ENCODE measurements at places on chromosomes 13 and 19.

DNA sequence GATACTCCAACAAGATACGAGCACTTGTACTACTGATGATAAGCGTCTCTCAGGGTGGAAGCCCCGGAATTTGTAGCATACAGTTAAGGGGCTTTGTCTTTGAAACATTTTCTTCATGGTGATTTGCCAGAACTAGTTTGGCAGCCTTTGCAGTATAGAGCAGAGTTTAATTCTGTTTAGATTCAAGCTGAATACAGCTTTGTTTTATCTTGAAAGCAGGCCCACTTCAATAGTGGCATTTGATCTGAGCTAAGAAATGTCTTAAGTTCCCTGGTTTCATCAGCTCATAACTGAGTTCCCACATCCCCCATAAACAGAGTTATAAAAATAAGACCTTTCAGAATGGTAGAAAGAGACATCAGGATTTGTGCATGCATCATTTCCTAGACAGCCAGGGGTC is 125.9 kb downstream of the MIPEP start:
- DNase-seq, result no peak

DNA sequence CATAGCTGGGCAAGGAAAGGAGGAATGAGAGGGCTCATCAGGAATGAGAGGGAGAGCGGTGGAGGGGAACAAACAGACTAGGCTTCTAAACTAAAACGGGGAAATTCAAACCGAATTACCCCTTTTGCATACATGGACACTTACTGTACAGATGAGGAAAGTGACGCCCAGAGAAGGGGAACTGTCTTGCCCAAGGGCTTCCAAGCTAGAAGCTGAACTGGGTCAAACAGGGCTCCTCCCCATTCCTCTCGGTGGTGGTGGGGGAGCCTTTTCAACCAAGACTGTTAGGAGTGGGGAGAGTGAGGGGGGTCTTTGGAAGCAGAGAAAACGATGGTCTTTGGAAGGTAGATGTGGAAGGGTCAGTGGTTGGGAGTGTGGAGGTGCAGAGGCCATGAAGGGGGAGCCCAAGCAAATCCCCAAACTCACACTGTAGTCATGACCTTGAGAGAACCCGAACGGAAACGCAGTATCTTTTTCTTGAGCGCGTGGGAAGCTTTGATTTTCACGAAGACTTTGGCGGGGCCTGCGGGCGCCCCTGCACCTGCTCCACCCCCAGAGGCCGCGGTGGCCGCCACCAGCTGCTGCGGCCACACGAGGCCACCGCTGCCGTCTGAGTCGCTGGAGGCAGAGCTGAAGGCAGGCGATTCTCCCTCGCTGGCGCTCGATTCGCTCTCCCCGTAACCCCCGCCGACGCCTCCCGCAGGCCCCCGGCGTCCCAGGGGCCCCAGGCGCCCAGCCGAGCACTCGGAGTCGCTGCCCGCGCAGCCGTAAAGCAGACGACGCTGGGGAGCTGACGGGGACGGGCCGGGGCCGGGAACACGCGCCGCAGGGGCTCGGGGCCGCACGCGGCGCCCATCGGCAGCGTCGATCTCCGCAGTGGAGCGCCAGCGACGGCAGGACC is 12.3 kb upstream of the GNG8 start:
- no peak for DNase-seq

DNA sequence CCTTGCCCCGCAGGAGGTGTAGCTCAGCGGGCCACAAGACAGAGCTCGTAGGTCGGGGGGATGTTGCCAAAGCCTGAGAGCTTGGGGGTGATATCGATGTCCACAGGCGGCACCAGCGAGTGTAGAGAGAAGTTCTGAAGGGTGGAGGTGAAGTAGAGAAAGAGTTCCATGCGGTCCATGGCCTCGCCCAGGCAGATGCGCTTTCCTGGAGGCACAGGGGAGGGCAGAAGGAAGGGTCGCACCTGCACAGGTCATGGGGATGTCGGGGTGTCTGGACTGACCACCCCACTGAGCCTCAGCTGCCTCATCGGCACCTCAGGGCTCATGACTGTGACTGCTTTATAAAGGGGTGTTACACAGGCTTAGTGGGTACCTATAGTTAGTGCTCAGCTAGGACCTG is 37.8 kb upstream of the CYP2A13 start:
- DNase-seq, result no peak

DNA sequence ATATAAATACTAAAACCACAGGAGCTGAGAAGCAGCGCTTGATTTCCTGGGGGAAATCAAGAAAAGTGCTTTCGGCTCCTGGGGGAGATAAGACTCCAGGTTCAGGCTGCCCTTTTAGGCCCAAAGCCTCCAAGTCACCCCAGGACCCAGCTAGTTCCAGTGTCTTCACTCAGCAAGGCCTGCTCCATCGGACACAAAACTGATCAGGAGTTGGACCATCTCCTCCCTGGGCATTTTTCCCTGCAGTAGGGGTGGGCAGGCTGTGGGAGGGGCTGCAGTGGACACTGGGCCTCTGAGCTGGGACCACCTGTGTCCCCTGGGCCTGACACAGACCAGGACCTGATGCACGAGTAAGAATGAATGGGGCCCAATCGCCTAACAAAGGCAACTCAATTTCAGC is 15.2 kb downstream of the C19orf12 start:
- DNase-seq, result peak; percentile 17

DNA sequence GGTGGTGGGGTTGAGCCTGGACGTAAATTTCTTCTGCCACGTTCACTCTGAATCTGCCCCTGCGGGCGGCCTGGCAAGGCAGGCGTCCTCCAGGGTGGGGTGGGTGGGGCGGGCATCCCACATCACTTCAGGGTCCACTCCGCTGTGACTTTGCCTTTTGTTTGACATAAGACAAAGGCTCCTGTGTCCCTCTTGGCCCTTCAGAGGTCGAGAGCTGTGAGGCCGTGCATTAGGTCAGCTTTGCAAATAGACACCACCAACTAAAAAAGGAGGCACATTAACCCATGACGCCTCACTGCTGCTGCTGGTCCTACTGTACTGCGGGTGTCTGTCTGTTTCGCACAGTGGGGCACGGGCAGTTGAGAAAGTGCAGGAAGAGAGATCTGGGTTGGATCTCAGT is 10.5 kb upstream of the ZNF536 start:
- no peak for DNase-seq

- DNase-seq, result peak; percentile 54
These were observed 4.8 kb downstream of the PNKP start for GRCh38 chr19:49862391-49863253.

DNA sequence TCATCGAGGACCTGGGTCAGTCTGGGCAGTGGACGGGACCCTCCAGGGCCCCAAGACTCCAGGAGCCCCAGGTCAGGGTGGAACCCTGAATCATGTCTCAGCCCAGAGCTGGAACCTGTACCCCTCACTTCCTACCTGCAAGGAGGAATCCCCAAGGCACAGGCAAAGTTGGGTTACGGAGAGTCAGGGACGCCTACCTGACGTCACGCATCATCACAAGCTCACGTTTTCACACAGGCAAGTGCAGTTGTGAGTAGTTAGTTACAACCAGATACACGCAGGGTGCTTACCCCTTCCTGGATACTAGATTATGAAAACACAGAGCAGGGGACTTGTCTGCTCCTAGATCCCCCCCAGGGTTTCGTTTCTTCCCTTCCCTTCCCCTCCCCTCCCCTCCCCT is 1.9 kb downstream of the RETN start:
- no peak for DNase-seq

DNA sequence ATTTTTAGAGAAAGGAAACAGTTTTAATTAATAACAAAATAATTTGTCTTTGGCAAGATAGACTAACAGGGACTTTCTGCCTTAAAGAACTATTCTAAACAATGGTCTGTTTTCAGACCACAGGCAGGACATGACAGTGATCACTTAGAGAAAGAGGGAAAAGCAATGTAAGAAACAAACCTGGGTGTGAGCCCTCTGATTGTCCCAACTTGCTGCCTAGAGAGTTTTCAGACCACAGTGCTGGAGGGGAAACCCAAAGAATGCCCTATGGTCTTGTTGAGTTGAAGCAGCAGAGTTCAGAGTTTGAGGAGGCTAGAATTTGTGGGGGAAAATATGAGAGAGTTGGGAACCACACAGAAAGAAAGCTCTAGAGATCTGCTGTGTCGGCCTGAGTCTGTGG is 38.1 kb downstream of the DGKH start:
- DNase-seq, result no peak

DNA sequence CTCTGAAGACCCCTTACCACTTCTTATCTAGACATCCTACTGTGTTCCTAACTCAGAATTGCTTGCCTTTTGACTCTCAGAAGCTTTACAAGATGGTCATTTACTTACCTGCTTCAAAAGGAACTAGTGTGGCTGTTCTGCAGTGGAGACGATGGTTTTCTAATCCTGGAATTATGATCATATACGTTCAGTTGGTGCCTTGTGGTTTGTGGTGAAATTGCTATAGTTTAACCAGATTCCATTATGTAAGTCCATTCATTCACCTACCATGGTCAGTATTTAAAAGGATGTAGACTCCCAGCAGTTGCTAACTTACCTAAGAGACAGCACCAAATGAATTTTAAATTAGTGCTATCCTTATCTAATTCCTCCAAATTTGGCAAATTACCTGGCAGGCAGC is 210.9 kb downstream of the SHISA2 start:
- no peak for DNase-seq

DNA sequence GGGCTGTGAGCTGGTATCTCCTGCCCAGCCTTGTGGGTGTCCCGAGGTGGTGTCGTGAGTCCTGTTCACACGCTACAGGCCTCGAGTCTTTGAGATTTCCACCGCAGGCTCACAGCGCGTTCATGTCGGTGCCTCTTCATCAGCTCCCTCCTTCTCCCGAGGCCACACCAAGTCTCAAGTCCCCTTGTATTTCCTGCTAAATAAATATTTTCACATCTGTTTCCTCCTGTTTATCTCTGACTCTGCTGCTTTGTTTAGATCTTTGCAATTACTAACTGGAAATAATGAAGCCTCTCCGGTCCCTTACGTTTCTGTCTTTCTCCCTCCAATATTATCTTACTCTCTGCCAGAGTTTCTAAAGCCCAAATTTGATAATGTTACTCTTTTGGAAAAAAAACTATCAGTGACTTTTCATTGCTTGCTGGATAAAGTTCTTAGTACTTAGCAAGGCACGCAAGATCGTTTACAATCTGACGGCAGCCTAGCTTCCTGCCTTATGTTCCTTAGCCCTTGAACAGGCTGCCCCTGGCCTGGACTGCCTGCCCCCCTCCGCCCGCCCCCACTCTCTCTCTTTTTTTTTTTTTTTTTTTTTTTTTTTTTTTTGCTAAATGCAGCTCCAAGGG is 130.5 kb upstream of the RNF113B start:
- no peak for DNase-seq

GRCh38 chr19:10419646-10420443 is 493 bp upstream of the PDE4A start:
- no peak for DNase-seq

DNA sequence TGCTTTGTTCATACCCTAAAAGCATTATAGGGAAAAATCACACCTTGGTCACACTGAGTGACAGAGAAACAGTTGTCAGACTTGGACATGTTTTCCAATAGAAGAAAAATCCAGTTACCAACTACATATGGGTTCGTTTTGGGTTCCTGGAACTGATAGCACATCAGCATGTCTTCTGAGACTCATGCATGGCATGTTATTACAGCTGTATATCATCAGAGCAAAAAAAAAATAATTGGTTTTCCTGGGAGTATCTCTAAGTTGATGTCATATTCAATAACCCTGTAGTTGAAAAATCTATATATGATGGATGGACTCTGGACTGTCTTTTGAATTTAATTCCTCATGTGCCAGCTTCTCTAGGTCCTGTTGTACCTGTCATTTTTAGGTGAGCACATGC is 211.6 kb downstream of the DNAJC15 start:
- DNase-seq, result no peak

DNA sequence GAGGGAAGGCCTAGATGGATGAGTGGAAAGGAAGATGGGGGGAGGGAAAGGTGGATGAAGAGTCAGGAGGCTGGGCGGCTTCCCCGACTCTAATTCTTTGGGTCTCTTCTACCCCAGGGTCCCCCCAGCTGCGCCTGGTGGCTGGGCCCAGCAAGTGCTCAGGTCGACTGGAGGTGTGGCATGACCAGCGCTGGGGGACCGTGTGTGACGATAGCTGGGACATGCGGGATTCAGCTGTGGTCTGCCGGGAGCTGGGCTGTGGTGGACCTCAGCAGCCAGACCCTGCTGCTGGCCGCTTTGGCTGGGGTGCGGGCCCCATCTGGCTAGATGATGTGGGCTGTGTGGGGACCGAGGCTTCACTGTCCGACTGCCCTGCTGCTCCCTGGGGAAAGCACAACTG is 9.5 kb downstream of the SSC5D start:
- no peak for DNase-seq

DNA sequence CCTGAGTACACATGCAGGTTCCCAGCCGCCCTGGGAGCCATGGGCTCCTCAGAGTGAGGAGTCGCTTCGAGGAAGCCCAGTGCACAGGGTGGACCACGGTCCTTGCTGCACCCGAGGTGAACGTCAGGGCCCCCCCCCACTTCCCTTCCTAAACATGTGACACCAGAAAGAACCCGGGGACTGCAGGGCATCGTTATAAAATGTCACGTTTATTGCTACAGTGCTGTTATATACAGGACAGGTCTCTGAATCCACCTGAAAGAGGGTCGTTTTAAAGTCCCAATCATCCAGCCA is 3.8 kb upstream of the UQCR11 start:
- no peak for DNase-seq

- no peak for DNase-seq
These were observed 5.5 kb downstream of the FPR2 start for GRCh38 chr19:51766461-51766860.

GRCh38 chr13:28557725-28558520 is 63.0 kb upstream of the FLT1 start:
- DNase-seq, result no peak

- DNase-seq, result no peak
These were observed 5.3 kb upstream of the PROZ start for GRCh38 chr13:113152984-113153809.

DNA sequence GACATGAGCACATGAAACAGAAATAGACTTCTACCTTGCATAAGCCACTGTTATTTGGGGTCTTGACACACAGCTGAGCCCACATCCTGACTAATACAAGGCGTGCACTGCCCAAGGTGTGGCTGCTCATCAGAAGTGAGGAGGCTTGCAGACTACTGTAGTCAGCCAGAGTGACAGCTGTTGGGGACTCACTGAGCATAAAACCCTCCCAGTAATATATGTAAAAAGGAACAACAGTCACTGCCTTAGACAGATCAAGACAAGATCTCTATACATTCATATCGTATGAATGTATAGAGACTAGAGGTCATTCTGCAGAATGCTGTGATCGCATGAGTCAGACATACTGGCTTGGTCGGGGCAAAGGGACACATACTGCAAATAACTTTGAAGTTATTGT is 4.1 kb upstream of the C1QTNF9B start:
- no peak for DNase-seq

GRCh38 chr13:37968555-37968954 is 99.0 kb upstream of the TRPC4 start:
- DNase-seq, result no peak

DNA sequence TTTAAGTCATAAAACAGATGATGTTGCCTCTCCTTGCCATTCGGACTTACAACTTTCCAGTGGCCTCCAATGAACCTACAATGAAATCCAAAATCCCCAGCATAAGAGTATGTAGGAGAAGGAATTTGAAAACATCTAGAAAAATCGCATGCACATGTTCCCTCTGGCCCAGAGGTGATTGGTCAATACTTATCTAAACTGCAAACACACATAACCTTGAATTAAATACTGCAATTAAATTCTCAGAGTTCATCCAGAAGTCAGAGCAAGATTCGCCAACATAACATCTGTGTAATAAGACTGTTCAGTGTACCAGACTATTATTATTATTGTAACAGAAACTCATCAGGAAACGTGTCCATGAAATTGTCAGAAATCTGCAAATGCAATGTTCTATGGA is 82.2 kb upstream of the USP29 start:
- no peak for DNase-seq
